ENCODE measurements at places on chromosomes 7 and 10.

GRCh38 chr10:91049988-91050360 is 129.1 kb upstream of the ANKRD1 start:
- no peak for DNase-seq

DNA sequence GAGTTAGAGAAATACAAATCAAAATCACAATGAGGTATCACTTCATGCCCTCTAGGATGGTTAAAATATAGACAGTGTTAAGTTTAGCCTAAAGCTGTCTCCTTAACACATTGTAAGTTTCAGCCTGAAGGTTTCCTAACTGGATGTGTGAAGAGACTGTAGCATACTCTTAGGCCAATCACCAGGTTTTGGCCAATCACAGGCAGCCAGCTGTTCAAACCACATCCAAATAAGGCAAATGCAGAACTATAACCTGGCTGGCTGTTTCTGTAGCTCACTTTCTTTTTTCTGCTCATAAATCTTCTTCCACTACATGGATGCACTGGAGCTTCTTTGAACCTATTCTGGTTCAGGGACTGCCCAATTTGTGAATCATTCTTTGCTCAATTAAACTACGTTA is 19.7 kb downstream of the ESYT2 start:
- DNase-seq, result peak; percentile 33

DNA sequence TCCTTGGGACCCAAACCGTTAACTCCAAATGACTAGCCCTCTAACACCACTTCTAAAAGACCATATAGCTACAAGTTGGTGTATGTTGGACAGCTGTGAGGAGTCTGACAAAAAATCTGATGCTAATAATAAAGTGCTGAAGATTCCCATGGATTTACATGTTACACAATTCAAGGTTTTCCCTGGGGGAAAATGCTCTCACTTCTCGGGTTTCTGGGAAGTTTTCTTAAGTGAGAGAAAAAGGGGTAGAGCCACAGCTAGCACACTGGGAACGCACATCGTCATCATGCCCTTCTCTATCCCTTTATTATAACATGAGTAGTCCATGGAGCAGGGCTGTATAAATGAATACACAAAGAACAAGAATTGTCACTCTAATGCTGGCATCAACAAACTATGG is 162.1 kb downstream of the CHCHD3 start:
- no peak for DNase-seq

GRCh38 chr7:67653856-67654454 is 657.3 kb downstream of the TYW1 start:
- DNase-seq, result no peak

GRCh38 chr10:99834410-99834809 is 52.0 kb downstream of the ABCC2 start:
- DNase-seq, result peak; percentile 38

DNA sequence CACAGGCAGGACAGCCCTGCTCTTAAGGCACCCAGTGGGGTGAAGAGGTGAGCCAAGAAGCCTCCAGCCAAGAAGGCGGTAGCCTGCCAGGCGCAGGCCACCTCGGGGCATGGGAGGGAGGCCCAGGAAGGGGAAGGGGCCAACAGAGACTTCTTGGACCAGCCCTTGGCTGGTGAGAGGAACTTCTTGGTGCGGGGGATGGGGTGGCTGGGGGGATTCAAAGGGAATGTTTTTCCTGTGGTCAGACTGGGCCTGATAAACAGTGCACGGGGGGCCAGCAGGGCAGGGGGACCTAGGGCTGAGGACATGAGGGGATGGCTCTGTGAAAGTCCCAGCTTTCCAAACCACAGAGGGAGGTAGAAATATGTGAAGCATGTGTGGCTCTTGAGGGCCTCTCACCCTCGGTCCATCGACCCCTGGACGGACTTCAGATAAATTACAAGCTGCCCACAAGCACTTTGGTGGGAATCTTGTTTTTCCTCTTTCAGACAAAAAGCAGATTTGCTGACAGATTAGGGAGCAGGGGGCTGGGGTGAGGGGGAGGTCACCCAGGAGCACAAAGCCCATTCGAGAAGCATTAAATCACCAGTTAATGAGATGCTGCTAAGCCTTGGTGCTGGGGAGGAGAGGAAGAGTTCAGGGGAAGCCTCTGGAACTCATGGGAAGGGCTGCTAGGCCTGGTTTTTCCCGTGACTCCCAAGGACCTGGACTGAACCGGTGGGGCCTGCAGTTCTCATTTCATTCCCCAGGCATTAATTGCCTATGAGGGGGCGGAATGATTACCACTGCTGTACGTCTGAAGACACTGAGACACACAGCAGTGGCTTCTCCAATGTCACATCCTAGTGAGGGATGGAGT is 11.3 kb downstream of the CRYGN start:
- DNase-seq, result peak; percentile 98

DNA sequence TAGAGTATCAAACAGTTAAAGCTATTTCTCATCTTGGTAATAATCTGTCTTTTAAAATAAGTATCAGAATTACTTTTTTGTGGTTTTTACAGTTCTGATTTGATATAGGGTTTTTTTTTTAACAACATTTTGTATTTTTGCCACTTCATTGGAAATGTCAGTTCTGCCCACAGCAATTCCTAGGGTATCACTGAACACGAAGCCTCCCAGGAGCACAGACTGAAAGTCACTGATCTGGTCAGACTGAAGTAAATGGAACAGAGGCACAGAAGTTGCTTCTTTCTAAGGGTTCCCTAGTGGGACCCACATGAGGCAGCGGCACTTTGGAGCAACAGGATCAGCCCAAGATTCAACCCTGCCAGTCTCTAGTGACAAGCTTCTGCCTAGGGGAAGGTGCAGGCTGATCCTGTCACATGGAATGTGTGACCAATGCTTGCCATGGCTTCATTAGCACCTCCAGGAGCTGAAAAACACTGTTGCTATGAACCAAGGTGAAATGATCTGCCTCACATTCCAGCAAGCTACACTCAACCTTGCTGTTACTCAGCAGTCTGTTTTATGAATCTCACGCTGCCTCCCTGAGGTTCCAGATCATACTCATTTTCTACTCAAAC is 273.4 kb upstream of the CSTF2T start:
- DNase-seq, result no peak

DNA sequence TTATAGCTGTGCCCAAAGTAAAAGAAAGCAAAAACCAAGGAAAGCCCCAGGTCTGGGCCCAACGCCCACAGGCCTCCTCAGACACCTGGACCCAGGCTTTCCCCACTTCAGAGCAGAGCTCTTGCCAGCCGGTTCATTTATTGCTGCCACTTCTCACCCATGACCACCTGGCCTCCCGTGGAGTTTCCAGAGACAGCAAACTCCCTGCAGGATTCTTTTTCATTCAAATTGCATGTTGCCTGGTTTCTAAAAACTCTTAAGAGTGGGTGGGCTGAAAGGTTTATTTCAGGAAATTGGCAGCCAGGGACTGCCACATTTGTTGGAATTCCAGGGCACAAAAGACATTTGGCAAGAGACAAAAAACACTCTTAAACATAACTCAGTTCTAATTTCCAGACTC is 4.7 kb downstream of the VOPP1 start:
- no peak for DNase-seq

DNA sequence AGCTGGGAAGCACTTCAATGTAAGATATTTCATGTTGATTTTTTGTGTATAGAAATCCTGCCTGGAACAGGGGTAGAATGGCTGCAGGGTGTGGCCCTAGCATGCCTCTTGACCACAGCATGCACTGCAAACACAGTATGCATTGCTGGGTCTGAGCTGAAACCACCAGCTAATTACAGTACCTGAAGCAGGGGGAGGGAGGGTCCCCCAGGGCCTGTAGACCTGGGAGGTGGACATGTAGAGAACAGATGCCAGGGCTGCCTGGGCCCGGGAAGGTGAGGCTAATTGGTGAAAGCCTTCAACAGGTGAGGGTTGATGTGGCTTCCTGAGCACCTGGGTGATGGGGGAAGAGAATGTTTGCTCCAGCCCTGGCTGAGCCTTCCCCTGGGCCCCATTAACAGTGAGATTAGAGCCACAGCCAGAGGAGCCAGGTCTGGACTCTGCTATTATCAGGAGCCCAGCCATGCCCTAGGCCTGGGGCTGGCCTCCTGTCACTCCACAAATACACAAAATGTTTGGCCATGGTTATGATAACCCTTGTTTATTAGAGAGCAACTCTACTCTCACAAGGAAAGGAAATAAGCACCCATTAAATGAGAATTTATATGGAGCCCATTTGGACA is 83.3 kb downstream of the PLXNA4 start:
- no peak for DNase-seq

DNA sequence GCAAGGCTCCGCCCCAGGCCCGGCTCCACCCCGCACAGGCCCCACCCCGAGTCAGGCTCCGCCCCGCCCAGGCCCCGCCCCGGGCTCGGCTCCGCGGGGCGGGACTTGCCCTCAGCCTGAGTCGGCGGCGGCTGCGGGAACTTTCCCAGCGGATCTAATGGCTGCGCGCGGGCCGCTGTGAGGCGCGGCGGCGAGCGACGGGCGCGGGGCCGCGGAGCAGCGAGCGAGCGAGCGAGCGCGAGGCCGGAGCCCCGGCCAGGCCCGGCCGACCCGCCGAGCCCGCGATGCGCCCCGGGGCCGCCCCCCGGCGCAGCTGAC is at the start of gene INPP5A:
INPP5A (plus strand) TSS at position 104 of the 318 bp plus-strand sequence. CDS start 310 bp downstream, outside the sequence.
- DNase-seq, result no peak

DNA sequence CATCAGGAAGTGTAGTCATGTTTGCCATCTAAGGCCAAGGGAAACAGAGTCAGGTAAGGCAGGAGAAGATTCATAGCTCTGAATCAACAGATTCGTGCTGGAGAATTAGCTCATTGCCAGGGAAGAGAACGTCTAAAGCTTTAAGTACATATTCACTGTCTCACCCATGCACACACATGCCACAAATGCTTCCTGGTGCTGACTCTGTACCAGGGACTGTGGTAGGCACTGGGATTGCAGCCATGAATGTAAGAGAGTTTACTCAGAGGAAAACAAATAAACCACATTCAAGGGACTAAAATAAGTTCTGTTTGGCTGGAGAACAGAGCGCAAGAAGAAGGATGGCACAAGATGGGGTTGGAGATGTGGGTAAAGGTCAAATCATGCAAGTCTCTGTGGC is 89.8 kb upstream of the HPS1 start:
- DNase-seq, result no peak

DNA sequence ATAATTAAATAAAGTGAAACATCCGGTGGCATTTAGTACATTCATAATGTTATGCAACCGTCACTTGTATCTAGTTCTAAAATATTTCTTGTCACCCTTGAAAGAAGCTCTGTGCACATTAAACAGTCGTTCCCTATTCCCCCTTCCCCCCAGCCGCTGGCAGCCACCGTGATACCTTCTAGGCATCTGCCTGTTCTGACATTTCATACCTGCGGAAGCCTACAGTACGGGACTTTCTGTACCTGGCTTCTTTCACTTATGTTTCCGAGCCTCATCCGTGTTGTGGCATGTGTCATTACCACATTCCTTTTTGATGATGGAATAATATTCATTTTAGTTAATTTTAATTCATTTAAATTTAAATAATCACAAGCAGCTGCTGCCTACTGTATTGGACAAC is 13.9 kb upstream of the SFRP5 start:
- no peak for DNase-seq

DNA sequence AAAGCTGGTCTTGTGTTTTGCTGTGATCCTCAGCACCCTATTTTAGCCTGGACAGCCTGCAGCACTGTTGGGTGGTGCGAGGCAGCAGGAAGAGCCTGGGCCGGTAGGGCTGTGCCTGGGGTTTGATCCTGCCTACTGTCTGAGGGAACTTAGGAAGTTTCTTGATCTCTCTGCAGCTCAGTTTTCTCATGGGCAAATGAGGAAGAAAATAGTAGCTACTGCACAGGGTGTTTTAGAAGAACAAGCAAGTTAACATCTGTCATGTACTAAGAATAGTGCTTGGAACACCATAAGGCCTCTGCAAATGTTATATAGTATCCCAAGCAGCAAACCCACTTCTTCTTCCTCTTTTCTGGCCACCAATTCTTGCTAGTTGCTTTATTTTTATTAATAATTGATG is 12.0 kb upstream of the AGR2 start:
- DNase-seq, result no peak

GRCh38 chr10:4099202-4099601 is 314.2 kb upstream of the KLF6 start:
- no peak for DNase-seq

- no peak for DNase-seq
Measured at GRCh38 chr10:26699631-26700030, 2.1 kb downstream of the PDSS1 start.

DNA sequence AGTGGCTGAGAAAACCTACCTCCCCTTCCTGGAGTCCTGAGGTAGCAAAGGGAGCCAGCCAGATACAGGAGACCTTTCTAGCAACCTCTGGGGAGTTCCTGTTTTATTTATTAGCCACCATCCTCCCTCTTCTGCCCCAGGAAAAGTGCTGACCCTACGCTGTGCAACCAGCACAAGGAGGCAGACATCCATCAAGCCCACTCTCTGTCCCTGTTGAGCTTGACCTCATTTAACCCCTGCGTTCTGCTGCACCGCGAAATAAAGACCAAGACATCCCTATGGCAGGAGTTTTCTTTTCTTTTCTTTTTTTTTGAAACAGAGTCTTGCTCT is 25.3 kb upstream of the ANKRD2 start:
- DNase-seq, result no peak

DNA sequence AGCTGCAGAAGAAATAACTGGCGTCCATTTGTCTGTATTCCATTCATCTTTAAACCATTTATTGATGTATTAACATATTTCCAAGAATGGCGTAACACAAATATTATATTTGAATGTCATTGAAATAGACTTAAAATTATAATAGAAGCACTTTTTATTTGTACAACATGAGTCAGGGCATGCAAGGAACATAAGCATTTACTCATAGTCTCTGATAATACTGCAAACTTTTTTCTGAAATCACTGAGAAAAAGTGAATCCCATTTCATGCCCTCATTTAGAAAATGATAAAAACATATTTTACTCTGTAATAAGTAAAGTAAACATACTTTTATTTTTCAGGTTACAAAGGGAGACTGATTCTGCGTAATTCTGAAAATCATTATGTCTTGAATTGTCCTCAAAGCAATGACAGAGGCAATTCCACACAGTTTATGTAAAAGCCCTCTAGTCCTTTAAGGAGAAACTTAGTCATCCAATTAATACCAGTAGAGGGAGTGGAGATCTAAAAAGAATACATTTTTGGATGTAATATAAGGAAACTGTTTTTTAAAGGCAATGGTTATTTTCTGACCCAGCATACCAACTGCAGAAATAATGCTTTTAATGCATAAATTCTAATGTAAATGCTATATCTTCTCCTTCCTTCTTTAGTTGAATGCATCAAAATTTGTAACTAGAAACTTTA is 58.1 kb downstream of the AGMO start:
- no peak for DNase-seq

DNA sequence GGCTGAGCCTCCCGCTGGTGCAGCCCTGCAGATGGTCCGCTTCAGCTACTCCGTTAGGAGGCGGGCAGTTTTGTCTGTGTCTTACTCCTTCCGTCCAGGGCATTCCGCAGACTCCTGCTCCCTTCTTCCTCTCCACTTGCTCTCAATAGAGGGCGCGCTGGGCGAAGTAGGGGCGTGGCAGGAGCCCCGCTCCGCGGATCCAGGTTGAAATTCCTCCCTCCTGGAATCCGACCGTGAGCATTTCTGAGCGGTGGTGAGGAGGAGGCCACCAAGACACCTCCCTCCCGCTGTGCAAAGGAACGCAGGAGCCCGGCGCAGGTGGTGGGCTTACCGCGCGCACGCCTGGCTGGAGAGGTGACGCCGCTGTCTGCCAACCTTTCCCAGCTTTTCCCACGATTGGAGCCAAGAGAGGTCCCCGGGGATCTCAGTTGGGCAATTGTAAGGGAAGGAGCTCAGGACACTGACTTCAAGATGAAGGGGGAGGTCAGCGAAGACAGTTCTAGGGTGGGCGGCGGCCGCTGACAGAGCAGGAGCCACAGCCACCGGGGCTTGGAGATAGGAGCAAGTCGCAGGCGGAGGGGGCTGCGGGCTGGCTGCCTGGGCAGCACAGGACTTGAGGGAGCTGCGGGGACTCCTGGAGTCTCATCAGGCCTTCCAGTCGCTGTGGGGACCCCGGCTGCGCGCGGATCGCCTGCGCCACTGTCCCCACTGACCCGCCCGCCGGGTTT is 1011.3 kb downstream of the XPNPEP1 start:
- DNase-seq, result no peak
